Effector CD4-positive, alpha-beta T cell (primary cell): ENCODE measurements at places on chromosomes 11 and 22.

- DNase-seq = no peak
Measured at GRCh38 chr11:660681-661444, 23.8 kb downstream of the DRD4 start.

DNA sequence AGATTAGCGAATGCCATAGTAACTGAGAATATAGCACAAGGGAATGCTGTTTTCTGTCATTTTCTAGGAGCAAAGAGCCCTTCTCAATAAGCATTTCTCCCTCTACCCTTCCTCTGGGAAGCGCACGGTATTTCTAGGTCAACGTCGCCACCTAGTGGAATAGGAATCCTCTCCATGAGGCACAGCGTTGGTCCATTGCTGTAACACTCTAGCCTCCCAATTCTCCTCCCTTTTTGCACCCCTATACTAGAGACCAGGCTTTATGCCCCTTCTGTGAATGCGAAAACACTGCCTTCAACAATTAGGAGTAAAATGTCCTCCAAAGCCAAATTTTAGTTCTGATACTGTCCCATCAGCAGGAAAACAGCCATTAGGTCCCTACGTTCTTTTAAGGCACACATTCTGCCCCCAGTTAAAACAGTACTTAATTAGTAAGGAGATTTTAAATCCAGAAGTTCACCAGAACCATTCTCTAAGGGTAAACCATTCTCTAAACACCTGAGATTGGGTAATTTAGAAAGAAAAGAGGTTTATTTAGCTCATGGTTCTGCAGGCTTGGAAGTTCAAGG, 12.8 kb upstream of the HYLS1 start:
- peak; percentile 31 for DNase-seq

- DNase-seq = no peak
Measured at GRCh38 chr22:19407649-19408606, 23.6 kb downstream of the HIRA start.

- DNase-seq = no peak
Measured at GRCh38 chr11:96483374-96483955, 93.7 kb downstream of the JRKL start.

DNA sequence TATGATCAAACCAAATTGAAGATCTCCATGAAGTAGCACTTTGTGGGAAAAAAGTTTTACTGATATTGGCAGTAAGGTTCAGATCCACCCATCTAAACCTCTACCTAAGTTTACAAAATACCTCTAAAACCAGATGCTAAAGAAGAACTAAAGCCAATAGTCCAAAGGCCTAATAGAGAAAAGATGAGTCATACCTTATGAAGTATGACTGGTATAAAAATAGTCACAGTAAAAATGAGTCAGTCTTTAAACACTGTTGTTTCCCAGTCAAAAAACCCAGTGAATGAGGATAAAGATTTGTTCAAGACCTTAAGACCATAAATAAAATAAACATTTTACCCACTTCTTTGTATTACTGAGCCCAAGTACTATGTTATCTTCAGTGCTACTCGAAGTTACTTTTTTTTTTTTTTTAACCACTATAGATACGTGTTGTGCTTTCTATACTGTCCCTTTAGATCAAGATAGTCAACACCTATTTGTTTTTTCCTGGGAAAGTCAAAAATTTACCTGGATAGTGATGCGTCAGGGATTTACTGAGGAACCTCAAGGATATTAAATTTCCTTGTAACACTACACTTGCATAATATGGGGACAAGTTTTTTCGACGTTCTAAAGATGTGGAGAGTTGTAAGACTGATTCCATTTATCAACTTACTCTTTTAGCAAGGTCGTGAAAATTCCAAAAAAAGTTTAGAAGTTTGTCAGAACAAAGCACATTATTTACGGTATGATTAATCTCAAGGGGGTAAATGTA, 87.3 kb downstream of the CCDC73 start:
- DNase-seq = no peak

DNA sequence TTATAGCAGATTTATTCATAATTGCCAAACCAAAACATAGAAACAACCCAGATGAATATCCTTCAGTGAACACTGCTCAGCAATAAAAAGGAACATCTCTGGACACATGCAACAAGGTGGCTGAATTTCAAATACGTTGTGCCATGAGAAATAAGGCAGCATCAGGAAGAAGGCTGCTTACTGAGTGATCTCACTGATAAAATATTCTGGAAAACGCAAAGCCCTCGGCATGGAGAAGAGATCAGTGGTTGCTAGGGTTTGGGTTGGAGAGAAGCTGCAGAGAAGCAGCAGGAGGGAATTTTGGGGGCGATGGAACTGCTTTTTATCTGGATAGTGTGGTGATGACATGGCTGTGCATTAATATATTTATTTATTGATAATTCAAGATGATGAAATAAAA, 11.0 kb upstream of the SHANK2 start:
- DNase-seq = no peak
